MG63 (cell line): ENCODE measurements at places on chromosomes 11 and 22. TPM values are rescaled to one million over a fixed set of nuclear protein-coding genes. Genes with fewer than 3 reads are reported as not detected.

The RFPL1 gene
- total RNA-seq: not detected in 2 replicates

The LRRC32 gene
- total RNA-seq: not detected in 2 replicates

The SYCE3 gene
- not detected in 2 replicates for total RNA-seq

The OR5T1 gene
- total RNA-seq: not detected in 2 replicates

The KRTAP5-5 gene
- not detected in 2 replicates for total RNA-seq

The DUSP8 gene
- total RNA-seq: 1.1 and 4.5 TPM in 2 replicates

The OR2AG2 gene
- total RNA-seq: 0.33 TPM in 1 of 2 replicates, not detected in the other

The DNAJB7 gene
- total RNA-seq: not detected in 2 replicates

The C11orf21 gene
- 8.4 and 18.1 TPM in 2 replicates for total RNA-seq

The CREB3L1 gene
- 2.5 and 12.5 TPM in 2 replicates for total RNA-seq
